ENCODE measurements at places on chromosomes 6 and 20.

GRCh38 chr6:163123098-163123497 is 291.4 kb upstream of the QKI start:
- no peak for DNase-seq

DNA sequence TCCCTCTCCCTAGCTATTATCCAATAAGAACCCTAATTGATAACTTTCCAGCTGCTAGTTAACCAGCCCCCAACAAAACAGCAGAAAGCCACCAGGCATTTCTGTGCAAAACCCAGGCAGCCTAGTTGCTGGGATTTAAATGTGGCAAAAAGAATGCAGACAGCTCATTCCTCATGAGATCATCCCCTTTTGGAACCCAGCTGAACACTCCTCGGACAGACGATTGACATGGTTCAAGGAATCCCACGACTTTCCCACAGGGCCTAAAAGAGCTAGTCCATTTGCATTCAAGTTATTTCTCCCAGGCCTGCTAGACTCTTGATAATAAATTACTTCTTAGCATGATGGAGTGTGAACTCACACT is 24.0 kb downstream of the JAG1 start:
- no peak for DNase-seq

GRCh38 chr6:69917834-69918233 is 51.5 kb downstream of the COL19A1 start:
- DNase-seq, result peak; percentile 76

GRCh38 chr20:36836591-36837269 is 39.2 kb upstream of the TLDC2 start:
- peak; percentile 75 for DNase-seq

GRCh38 chr6:108675226-108676200 is 114.8 kb downstream of the FOXO3 start:
- no peak for DNase-seq

GRCh38 chr20:40894237-40894630 is 134.4 kb upstream of the TOP1 start:
- no peak for DNase-seq

- DNase-seq, result peak; percentile 76
Observed at GRCh38 chr6:70398783-70399728, 14.3 kb upstream of the FAM135A start.

DNA sequence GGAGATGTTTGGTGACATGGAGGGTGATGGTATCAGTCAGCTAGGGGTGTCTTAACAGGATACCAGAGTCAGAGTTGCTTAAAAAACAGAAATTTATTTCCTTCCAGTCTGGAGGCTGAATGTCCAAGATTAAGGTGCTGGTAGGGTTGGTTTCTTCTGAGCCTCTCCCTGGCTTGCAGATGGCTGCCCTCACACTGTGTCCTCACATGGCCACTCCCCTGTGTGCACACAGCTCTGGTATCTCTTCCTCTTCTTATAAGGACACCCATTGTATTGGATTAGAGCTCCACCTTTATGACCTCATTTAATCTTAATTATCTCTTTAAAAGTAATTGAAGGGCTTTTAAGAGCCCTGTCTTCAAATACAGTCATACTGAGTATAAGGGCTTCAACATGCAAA is 431.8 kb upstream of the MMS22L start:
- DNase-seq, result no peak

- DNase-seq, result no peak
Observed at GRCh38 chr6:90918361-90918760, 331.5 kb upstream of the MAP3K7 start.

- DNase-seq, result no peak
Observed at GRCh38 chr6:125688138-125688537, 61.3 kb upstream of the HEY2 start.

GRCh38 chr6:15911753-15912504 is 217.0 kb upstream of the MYLIP start:
- DNase-seq, result no peak

- no peak for DNase-seq
Observed at GRCh38 chr6:166194914-166195859, 27.5 kb upstream of the TBXT start.

GRCh38 chr6:36195471-36196112 is 952 bp upstream of the BRPF3 start:
- no peak for DNase-seq
